ENCODE measurements at places on chromosomes 7 and 10.
A peak's percentile ranks its signal among the peaks of the same experiment; 100 is the strongest.

- no peak for DNase-seq
These were observed 15.9 kb downstream of the STK32C start for GRCh38 chr10:132291826-132292225.

- no peak for DNase-seq
These were observed 381.2 kb upstream of the MBL2 start for GRCh38 chr10:53153831-53154230.

DNA sequence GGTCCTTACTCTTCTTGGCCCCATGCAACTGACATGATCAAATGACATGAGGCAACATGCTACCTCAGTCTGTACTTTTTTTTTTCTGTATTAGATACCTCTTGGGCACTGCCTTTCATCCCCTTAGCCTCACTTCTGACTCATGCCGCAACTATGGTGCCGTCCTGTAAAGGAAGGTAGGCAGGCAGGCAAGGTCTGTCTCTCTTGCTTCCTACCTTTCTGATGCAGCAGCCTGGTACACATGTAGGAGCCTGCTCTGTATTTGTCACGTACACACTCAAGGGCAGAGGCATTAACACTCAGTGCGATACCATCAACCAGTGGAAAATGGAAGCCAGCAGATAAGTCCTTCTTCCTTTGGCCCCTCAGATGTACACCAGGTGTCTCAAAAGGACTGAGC lies 146.7 kb downstream of the ATE1 start:
- no peak for DNase-seq

DNA sequence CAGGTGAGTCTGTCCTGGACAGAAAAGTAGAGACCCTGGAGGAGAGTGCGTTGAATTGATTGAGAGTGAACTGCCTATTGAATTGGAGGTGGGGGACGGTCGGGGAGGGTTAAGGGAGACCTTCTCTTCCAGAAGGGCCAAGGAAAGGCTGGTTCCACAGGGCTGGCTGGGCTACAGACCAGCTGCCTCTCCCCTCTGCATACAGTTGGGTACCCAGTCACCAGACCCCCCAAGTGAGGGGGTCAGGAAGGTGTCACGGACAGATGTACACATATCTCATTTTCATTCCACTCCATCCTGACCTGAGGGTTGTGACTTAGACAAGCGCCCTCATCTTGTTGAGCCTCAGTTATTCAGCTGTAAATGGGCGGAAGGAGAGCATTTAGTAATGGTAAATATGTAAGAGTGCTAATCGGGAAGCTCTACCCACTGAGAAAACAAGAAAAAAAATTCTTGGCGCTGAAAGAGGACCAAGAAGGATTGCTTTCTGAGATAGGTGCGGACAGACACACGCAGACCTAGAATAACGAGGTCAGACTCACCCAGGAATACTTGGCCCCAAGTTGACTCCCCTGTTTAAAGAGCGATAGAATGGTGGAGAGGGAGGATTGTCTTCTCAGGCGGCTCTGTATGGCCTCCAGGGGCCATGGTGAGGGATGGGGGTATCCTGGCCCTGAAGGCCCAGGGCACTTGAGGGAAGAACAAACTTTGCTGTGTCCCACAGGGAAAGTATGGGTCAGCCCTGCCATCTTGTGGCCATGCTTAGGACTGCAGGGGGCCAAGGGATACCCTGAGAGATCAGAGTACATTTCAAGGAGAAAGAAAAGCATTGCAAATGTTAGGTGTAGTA lies 7.2 kb upstream of the MBL2 start:
- peak; percentile 69 for DNase-seq

GRCh38 chr10:51468424-51468823 lies 231.0 kb downstream of the CSTF2T start:
- DNase-seq, result no peak

- no peak for DNase-seq
These were observed 123.4 kb downstream of the MAD1L1 start for GRCh38 chr7:2109251-2109872.

Data from SK-N-DZ (cell line).